Stimulated activated CD8-positive, alpha-beta memory T cell treated with anti-CD3 and anti-CD28 coated beads, Interleukin-15, amount 100 ng/mL, for 48 hours (primary cell): ENCODE measurements at places on chromosomes 11 and 22.

DNA sequence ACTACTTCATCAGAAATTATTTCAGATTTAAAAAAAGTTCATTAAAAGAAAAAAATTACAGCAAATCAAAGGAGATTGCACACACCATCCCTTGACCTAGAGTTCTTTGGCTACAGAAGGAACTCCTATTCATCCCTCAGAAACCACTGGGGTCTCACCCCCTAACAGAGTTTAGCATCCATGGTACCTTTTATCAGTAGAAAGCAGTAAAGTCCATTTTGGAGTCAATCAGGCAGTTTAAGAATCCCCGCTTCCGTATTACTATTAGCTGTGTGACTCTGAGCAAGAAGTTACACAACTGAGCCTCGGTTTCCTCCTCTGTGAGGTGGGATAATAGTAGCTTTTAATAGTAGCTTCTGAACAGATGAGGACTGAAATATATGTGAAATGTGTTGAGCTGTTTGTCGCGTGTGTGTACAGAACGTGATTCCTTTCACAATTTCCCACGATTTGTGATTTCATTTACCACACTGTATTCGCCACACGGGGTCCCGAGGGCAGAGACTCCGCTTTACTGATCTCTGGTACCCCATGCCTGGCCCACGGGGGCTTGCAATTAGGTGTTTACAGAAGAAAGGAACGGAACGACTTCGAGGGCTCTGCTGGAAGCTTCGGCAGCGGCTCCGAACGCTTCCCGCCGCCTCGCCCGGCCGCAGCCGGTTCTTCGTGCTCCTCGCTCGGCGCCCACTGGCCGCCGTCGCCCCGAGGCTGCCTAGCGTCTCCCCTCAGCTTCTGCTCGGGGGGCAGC, 72.5 kb upstream of the ZBED5 start:
- DNase-seq: no peak

DNA sequence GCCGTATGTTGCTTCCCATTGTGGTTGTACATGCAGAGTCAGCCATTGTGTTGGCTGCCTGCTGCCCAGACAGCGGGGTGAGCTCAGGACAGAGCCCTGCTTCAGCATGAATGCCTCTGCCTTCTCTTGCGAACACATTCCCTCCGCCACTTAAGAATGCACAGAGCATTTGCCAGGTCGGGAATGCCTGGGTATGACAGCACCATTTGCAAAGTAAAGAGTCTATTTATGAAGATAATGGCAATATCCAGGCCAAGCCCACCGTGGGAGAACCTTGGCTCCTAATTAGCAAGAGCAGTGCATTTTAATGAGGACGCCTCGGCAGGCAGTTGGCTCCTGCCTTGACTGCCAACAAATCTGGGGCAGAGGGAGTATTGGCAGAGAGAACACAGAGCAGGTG, 62.5 kb upstream of the SORL1 start:
- no peak for DNase-seq

DNA sequence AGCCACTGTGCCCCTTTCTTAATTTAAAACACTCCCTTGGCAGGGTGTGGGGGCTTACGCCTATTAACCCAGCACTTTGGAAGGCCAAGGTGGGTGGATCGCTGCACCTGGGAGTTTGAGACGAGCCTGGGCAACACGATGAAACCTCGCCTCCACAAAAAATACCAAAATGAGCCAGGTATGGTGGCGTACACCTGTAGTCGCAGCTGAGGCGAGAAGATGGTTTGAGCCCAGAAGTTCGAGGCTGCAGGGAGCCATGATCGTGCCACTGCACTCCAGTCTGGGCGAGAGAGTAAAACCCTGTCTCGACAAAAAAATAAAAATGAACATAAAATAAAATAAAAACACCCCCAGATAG, 45.0 kb downstream of the LINC01488 start:
- no peak for DNase-seq

- no peak for DNase-seq
Observed at GRCh38 chr11:36193290-36193619, 96.0 kb downstream of the COMMD9 start.

DNA sequence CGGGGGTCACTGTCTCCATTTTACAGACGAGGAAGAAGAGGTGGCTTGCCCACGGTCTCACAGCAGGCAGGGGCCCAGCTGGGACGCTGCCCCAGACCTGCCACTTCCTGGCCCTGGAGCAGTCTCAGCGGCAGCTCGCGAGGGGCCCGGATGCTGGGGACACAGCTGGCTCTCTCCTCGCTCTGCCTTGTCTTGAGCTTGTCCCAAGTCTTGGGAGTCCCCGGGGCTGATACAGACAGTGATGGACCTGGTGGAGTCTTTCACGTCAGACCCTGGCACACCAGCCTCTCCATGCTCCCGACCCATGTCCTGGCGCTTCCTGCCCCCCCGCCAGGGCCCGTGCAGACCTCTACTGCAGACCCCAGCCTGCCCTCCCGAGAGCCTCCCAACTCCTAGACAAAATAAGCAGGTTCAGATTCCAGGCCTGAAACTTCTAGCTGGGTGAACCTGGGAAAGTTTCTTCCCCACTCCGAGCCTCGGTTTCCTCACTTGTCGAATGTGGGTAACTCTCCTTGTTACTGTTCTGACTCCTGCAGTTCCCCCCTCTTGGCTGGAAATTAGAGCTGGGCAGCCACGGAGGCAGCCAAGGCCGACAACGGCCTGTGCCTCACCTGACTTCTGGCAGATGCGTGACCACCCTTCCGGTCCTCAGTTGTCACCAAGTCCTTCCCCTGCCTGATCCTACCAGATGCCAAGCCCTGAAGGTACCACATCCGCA, 145.4 kb downstream of the CACNA1I start:
- no peak for DNase-seq

DNA sequence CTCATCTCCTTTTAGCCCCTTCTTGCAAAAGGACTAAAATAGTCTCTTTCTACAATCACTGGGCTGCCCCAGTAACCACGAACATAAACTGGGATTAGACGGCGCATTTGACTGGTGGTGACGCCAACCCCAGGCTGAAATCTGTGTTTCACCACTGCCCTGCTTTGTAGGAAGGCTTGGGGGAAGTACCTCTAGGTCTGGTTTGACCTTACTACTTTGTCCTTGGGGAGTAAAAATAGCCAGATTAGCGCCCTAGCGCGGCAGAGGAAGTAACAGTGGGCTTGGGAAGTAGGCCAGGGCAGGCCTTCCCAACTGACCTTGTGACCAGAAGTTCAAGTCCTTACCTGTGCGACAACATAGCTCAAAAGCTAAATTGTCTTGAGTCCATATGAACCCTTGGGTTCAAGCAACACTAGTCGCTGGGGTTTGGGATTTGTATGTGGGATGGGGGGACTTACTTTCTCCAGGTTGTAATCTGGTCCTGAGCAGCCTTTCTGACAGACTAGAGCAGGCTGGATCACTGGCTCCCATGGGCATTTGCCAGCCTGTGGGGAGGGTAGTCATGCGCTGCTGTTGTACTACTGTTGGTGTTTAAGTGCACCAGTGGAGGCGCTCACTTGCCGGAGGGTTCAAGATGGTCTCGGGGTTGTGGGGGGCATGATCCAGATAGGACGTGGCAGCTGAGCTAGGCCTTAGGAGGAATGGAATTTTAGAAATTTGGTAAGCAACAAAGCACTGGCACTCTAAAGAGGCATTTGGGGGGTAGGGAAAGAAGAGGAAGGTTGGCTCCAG, 953 bp upstream of the PACS1 start:
- peak; percentile 8 for DNase-seq

GRCh38 chr11:15114501-15115475, at the start of gene INSC:
TSS of gene INSC (plus strand) at chr11:15114923. CDS start at chr11:15149175, 34,252 bp downstream.
- no peak for DNase-seq

GRCh38 chr11:58628446-58628845, 6.0 kb downstream of the CNTF start:
- DNase-seq: no peak

- peak; percentile 39 for DNase-seq
Observed at GRCh38 chr11:57406337-57406904, 16.0 kb upstream of the PRG2 start.

DNA sequence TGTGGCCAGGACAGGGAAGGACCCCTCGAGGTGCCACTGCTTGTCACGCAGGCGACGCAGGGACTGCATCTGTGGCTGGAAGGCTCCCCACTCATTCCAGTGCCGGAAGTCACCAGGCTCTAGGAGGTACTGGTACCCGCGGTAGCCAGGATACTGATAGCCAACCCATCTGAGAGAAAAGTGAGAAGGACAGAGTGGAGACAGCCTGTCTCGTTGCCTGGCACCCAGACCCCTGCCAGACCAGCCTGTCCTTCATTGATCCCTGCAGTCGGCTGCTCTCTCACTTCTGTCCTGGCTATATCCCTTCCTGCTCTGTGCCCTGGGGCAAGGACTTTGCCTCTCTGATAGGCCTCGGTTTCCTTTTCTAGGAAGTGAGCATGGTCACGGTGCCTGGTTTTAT, 9.6 kb upstream of the TPST2 start:
- DNase-seq: no peak

DNA sequence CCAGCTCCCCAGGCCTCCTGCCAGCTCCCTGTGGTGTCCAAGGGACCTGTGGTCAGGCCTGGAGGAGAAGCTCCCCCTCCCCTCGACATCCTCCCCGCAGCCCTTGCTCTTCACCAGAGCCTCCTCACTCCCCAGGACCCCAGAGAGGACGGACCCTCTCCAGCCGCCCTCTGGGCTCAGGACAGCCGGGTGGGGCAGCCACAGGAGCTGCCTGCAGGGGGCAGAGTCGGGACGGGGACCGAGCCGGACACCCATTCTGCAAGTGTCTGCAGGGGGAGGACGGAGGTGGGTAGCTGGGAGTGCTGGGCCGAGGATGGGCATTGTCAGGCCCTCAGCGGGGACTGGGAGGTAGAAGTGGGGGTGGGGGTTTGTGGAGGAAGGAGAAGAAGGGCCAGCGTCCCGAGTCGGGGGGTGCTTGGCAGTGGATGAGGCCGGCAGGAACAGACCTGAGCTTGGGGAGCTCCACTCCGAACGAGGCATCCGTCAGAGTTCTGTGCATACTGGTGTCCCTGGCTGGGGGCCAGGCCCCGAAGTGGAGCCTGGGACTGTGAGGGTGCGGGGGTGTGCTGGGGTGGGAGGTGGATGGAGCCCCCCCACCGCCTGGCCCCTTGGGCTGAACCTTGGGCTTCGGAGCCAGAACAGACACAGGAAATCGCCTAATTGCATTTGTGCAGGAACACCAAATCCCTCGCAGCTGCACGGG, 15.2 kb downstream of the PRR33 start:
- no peak for DNase-seq

DNA sequence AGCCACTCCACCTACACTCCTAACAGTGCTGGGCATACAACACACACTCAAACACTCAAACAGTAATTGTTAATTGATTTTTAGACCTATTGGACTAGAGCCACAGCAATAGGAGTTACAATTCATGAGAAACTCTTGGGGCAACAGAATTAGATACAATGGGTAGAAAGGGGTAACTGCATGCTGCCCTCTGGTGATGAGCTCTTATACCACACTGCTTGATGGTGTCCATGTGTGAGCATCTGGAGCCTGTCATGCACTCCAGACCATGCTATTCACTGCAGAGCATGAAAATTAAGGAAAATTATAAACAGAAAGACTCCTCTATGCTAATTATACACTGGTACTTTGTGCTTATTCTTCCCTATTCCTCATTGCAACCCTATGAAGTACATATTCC, 975.5 kb upstream of the CCDC90B start:
- no peak for DNase-seq

GRCh38 chr11:127994736-127995135, 592.6 kb downstream of the ETS1 start:
- no peak for DNase-seq

DNA sequence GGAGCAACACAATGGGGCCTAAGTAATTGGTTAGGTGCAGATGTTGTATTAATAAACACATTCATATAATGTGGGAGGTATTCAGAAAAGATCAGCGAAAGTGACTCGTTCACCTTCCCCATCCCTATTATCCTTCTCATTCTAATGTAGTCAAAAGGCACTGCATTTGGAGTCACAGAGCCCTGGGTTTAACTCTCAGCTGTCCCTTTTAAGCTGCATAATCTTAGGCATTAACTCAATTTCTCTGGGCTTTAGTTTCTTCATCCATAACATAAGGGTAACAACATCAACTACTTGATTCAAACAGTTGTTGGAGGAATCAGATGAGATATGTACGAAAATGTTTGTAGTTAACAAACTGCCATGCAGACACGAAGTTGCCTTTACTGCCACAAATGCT, 187.6 kb upstream of the PITPNB start:
- no peak for DNase-seq

GRCh38 chr11:46896719-46897406, 21.5 kb downstream of the LRP4 start:
- DNase-seq: no peak

DNA sequence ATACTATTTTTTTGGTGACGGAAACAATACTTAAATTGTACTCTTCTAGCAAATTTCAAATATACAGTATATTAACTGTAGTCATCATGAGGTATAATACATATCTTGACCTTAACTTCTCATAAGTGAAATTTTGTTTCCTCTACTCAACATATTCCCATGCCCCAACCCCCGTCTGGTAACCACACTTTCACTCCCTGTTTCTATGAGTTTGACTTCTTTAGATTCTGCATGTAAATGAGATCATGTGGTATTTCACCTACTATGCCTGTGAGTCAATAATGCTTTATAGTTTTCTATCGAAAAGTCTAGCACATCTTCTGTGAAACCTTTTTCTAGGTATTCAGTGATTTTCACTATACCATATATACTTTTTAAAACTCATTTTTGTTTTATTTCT, 663.2 kb downstream of the CNTN5 start:
- no peak for DNase-seq

DNA sequence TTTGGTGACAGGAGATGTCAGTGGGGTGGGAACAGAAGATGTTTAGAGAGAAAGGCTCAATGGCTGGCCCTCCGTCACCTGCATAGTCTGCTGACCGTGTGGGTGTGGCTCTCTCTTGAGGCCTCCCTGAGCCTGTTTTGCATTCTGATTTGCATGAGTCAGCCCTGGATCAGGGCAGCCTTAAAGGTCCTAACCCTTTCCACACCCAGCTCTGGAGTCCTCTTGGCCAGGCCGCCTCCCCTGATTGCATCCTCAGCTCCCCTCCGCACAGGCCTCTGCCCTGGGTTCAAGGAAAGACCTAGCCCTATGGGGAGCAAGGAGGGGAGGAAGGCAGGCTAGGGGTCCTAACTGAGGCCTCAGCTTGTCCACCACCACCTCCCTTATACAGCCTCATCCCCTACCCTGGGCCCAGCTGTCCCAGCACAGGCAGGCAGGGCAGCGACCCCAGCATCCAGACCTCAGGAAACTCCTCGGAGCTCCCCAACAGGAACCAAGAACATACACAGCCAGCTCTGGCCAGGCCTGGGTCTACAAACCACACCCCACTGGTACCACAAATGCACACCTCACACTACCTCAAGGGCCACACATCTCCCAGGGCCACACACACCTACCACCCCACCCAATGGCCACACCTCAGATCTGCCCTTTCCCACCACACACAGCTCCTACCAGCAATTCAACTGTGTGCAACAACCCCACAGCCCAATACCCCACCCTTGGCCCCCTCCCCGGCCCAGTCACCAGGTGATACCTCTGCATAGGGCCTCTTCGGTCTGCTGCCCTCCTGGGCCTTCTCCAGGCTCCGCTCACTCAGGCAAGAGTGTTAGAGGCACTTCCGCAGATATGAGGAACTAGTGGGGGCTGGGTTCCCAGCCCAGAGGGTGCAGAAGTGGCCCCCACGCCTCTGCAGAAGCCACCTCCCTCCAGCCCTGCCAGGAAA, 13.7 kb downstream of the ARAP1 start:
- DNase-seq: no peak
